ENCODE measurements at places on chromosomes 4 and X.
A peak's percentile ranks its signal among the peaks of the same experiment; 100 is the strongest.

GRCh38 chr4:175253184-175253902 lies 335.2 kb downstream of the ADAM29 start:
- no peak for DNase-seq

DNA sequence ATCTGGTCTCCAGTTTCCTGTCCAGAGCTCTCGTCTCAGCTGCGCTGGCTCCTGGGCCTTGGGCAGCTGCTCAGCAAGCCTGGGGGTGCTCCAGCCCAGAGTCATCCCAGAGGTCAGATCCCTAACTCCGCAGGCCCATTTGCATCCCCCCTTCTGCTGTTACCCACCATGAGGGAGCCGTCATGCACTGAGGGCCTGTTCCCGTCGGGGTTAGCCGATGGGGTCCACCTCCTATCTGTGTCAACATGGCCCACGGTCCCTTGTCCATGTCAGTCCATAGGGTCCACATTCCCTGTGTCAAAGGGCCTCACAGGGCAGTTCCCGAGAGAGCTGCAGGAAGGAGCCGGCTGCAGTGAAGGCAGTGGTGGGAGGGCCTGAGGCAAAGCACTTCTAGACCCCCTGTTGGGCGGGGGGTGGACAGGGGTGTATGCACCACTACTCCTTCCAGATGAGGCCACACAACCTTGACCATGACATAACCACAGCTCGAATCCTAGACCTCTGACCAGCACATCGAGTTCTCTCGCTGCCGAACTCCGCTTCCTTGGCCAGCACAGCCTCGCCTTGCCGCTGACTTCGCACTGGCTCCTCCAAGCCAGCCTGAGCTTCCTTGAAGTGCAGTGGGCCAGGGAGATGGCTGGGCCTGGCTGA lies 24.9 kb downstream of the WDR1 start:
- no peak for DNase-seq

DNA sequence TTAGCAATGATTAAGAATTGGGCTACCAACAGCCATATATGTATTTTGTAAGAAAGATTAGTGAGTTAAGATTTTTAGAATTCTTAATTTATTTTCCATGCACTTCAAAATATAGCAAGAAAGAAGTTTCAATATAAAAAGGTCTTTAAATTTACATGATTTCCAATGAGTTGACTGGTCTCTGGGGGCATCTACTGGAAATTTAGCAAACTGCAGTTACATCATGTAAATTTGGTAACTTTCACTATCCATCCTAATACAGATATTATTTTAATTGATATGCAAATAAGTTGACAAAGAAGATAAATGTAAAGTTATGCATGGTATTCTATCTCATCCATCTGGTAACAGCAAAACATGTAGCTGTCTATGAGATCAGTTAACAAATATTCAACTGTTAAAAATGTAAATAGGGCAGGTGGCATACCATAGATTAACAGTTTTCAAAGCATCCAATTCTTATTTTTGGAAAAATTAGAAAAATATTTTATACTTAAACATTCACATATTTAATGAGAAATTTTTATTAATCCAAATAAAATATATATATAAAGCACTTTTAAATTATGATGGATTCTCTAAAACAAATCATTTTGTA lies 29.1 kb downstream of the TTC29 start:
- DNase-seq = peak; percentile 4

DNA sequence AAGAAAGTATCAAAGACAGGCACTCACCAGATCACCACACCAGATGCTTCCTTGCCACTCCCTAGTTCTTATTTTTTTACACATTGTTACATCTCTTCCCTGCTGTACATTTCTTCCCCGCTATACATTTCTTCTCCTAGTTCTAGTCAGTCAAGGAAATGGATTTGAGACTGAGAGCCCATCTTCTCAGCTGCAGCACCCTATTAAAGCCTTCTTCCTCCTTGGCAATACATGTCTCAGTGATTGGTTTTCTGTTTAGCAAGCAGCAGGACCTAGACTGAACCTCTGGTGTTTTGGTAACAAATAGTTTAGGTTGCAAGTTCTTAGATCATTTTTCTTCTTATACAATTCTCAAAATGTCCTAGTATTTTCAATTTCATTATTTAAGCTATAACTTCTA lies 35.3 kb upstream of the KLHL8 start:
- DNase-seq = no peak

DNA sequence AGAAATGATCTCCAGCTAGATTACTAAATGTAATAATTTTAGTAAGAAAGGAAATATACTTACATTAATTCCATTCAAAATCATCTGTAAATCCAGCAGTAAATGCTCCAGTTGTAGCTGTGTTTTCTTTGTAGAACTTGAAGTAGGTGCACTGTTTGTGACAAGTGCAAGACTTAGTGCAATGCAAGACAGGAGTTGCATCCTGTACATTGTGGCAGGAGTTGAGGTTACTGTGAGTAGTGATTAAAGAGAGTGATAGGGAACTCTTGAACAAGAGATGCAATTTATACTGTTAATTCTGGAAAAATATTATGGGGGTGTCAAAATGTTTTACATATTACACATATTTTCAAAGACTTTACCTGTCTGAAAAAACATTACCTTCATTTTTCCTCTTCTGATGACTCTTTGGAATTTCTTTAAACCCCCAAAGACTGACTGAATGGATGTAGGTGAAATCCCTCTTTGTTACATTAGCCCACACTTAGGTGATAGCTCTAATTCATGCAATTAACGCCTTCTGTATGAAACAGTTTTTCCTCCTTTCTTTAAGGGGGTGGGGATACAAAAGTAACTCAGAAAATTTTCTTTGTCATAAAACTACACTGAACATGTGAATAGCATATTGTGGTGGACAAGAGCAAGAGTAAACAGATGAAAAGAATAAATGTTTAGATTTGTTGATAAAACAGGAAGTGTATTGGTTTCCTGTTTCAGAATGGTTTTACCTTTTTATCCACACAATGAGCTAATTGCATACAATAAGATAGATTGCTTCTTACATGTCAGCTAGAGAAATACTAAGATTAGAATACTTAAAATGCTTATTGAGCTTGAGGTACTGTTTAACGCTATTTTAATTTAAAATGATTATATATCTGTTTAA lies at the start of gene IL2:
TSS of gene IL2 (minus strand) at position 495 of the 886 bp plus-strand sequence. CDS start at position 210, 285 bp downstream.
- DNase-seq = no peak

DNA sequence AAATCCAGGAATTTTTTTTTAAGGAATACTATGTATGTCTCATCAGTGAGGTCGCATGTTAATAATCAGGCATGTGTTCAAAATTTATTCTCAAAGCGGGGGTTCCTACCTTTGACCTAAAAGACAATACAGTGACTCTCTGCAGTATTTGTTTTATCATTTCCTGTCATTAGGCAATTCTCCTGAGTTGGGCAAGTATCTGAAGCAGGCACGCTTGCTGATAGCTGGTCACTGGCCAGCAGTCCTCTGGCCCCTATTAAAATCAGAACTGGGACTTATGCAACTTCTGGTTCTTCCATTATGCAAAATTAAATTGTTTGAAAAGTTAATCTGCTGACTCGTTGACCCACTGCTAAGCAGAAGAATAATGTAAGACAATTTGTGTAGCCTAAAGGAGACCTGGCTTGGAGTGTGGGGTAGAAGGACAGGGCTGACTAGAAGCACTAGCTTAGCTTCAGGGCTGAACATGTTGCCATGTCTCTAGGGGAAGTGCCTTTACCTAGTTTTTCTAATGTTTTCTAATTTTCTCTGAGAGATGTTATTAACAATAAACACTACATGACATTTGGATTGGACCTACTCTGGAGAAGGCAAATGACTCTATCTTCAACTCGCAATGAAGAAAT lies 36.0 kb upstream of the GABRA2 start:
- DNase-seq = no peak

- no peak for DNase-seq
Observed at GRCh38 chr4:172344308-172344938, 531.2 kb downstream of the GALNTL6 start.
